NCI-H2029 treated with DMSO at 0.1 percent for 48 hours (cell line): ENCODE measurements at places on chromosomes 5 and 9.

DNA sequence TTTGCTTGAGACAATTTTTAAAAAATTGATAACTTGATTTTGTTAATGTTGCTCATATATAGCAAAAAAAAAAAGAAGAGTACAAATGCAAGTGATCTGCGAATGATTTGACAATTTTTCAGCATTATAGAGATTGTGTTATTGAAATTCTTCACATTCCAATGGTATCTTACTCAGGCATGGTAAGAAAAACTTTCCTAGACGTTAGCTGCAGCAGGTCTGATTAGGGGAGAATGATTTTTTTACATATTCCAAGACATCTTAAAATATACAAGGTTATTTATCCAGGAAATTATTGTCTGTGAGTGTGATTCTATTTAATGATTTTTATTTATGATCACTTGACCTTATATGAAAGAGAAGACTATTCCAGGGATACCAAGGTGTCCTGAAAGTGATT, 361.9 kb downstream of the MAT2B start:
- DNase-seq, result no peak

DNA sequence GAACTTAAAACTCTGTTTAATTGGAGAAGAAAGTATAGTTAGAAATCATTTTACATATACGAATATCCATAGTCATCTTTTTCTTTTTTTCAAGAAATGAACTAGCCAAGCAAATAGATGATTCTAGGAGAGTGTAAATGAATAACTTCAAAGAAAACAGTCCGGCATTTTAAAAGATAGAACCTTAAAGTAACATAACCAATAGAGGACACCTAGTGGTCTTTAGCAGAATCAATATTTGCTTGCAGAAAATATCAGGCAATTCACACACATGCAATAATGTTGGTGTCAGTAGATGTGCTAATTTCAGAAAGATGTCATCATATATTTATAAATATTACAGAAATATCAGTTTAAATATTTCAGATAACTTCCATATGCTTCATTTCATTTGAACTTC, 57.1 kb downstream of the HCN1 start:
- DNase-seq, result no peak

DNA sequence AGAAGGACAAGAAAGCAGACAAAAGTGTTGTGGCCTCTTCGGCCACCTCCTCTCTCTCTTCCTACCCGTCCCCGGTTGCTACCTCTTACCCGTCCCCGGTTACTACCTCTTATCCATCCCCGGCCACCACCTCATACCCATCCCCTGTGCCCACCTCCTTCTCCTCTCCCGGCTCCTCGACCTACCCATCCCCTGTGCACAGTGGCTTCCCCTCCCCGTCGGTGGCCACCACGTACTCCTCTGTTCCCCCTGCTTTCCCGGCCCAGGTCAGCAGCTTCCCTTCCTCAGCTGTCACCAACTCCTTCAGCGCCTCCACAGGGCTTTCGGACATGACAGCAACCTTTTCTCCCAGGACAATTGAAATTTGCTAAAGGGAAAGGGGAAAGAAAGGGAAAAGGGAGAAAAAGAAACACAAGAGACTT, 2.4 kb downstream of the EGR1 start:
- DNase-seq, result no peak

DNA sequence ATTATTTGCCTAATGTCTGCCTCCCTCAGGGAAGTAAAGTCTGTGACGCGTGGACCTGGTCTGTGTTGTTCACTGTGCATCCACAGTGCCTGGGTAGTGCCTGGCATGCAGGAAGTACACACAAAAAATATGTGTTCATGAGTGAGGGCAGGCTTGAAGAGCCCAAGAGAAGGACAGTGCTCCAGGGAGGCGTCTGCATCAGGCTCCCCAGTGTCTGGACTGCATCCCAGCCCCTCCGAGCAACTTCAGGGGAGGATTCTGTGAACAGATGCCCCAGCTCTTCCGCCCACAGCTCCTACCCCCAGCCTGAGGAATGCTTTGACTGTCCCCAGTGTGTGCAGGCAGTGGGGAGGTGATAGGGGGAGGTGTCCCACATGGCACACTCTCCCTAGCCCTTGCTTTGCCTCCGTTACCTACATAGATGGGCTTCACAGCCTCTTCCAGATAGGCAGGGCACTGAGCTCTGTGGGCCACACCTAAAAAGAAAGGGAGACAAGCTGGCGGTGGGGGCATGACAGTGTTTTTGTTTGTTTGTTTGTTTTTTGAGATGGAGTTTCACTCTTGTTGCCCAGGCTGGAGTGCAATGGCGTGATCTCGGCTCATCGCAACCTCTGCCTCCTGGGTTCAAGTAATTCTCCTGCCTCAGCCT, 25.4 kb downstream of the IRF1 start:
- no peak for DNase-seq

GRCh38 chr5:166436872-166437271, 1854.6 kb upstream of the WWC1 start:
- DNase-seq, result no peak

- DNase-seq, result no peak
Measured at GRCh38 chr5:154524181-154524580, 46.2 kb upstream of the HAND1 start.

DNA sequence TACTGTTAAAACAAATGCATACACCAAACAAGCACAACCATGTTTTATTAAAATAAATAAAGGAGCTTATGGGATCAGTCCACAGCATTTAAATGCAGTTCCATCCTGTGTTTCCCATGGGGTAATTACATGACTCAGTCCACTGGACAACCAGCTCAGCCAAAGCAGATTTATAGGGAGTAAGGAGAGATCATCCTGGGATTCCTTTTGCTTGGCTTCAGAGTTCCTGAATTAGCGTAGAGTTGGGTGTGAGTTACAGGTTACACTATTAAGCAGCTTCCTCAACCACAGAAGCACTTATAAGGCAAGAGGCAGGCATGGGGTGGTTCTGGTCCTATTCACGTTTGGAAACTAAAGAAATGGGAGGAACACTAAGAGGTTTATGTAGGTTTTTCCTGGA, 381.1 kb upstream of the ACTBL2 start:
- DNase-seq, result no peak

DNA sequence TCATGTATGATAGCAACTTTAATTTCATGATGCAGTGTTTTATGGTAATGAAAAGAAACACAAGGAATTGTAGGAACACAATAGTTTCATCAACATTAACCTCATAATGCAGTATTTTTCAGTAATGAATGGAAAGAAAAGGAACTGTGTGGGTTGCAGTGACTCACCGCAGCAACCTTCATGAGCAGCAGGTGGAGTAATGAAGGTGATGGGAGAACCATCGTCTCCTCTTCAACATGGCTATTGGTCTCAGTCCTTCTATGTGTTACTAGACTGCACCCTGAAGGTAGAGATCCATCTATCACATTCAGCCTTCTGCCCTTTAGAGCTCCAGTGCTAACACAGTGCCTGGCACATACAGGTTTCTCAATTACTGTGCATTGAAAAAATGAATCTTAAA, 58.0 kb downstream of the TMEM215 start:
- no peak for DNase-seq

GRCh38 chr5:108216890-108217289, 165.0 kb downstream of the FBXL17 start:
- no peak for DNase-seq

- no peak for DNase-seq
Measured at GRCh38 chr9:126788634-126789349, 16.0 kb upstream of the ZBTB43 start.

DNA sequence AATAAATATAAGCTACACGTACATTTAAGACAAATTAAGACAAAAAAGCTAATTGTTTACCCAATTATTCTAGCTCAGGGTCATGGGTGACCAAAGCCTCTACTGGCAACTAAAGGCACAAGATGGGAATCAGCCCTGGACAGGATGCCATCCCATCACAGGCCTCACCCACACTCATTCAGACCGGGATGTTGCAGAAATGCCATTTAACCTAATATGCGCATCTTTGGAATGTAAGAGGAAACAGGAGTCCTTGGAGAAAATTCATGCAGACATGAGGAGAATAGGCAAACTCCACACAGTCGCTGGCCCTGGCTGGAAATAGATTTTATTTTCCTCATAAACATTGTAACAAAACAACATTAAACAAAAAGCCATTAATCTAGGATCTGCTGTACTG, 2003.8 kb upstream of the CDH9 start:
- DNase-seq, result no peak

DNA sequence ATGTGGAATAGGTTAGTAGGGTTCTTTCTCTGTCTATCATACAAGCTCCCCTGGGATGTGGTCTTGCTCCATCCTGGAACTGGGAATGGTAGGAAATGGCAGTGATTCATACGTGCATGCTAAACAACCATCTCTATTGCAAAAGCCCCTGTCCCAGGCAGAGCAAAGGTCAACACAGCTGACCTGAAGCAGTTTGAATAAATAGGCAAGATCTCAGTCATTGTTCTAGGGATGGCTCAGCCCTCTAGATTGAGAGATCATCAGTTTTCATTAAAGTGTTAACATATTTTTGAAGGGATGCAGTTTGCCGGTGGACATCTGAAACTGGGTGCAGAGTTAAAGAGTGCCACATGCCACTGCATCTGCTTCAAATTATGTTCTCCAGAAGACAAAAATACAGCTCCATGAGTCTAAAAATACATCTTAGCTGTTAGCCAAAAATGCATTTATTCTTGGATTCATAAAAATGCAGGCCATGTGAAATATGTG, 224.1 kb downstream of the ESM1 start:
- no peak for DNase-seq

- DNase-seq, result no peak
Measured at GRCh38 chr5:159775890-159776289, 140.4 kb upstream of the ADRA1B start.

DNA sequence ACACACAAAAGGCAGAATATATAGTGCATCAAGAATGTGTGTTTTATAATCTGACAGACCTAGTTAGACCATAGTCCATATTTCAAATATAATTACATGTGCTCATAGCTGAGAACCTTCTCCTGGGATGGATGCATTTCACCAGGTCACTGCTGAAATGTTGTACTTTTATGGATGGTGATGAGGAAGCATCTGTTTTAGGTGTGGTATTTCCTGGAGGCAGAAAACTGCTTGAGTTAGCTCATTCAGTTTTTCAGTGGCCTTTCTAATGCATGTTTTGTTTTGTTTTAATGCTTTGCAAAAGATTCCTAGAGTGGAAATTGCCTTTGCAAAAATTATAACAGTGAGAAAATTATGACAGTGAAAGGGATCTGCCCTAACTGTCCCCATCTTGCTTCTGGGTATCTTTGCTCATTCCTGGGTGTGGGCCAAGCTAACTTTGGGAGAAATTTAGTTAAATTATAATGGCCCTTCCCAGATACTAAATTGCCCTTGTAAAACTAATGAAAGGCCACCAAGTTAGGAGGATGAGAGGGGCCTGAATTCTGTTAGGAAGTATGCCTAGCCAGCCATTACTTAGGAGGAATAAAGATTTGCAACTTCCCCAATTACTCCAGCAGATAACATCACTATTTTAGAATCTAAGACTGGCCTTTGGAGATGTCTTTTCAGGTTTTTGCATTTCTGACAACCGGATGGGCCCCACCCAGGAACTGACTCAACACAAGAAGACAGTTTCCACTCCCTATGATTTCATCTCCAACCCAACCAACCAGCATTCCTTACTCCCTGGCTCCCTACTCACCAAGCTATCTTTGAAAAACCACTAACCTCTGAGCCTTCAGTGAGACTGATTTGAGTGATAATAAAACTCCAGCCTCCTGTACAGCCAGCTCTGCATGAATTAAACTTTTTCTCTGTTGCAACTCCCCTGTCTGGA, 7.0 kb upstream of the IL12B start:
- no peak for DNase-seq

DNA sequence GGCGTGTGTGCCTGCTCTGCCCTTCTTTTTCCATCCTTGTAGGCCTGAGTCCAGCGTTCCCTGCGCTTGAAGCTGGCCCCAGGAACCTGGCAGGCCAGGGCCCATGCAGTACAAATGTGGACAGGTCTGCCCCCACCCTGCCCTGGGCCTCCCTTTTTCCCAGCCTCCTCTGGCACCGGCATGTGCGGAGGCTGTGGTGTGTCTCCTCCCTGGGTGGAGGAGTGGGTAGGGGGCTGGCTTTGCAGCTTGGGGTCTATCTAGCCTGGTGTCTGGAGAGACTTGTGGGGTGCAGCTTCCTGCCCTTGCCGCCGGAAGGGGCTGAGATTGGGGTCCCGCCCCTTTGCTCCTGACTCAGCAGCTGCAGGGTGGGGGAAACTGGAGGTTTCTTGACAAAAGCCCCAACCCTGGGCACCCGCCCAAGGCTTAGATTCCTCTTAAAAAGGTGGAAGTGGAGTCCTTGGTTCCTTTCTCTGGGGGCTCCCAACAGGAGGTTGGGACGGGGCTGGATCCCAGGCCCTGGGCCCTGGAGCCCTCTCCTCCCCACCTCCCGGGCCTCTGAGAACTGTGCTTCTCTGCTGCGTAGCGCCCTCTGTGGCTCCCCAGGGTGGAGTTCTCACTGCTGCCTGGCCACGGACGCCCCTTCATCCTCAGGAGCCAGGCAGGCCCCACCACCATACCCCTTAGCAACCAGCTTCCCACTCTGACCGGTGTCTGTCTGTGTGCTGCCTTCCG, 18.0 kb downstream of the RXRA start:
- DNase-seq, result no peak

GRCh38 chr5:2536632-2537377, 214.7 kb downstream of the IRX2 start:
- DNase-seq, result no peak

DNA sequence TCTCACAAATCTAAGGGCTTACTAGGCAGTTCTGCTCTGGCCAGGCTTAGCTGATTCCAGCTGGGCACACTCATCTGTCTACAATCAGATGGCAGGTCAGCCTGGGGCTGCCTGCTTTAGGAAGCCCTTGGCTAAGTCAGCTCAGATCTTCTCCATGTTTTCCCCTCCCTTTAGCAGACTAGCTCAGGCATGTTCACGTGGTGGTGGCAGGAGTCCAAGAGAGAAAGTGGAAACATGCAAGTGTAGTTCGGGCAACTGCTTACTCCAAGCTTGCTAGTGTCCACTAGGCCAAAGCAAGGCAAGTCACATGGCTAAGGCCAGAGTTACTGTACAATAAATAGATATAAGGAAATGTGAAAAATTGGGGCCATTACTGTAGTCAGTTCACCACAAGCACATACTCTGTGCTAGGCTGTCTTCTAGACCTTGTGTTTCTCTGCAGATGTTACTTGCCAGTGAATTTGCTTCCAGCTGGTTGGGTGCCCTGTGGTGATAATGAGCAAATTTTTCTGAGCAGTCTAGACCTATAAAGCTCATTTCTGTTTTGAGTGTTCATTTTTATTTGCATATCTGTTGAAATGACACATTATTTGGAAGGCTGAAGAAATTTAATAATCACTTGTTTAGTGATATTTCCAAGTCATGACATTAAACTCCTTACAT, 38.3 kb downstream of the RECK start:
- no peak for DNase-seq

- no peak for DNase-seq
Measured at GRCh38 chr9:219670-220365, 5.2 kb downstream of the DOCK8 start.

GRCh38 chr5:23389291-23390101, 117.9 kb upstream of the PRDM9 start:
- no peak for DNase-seq

- DNase-seq, result no peak
Measured at GRCh38 chr9:76181781-76182180, 212.4 kb downstream of the RFK start.
